ENCODE measurements at places on chromosomes 2 and 18. TPM values are rescaled to one million over a fixed set of nuclear protein-coding genes. Genes with fewer than 3 reads are reported as not detected.

DNA sequence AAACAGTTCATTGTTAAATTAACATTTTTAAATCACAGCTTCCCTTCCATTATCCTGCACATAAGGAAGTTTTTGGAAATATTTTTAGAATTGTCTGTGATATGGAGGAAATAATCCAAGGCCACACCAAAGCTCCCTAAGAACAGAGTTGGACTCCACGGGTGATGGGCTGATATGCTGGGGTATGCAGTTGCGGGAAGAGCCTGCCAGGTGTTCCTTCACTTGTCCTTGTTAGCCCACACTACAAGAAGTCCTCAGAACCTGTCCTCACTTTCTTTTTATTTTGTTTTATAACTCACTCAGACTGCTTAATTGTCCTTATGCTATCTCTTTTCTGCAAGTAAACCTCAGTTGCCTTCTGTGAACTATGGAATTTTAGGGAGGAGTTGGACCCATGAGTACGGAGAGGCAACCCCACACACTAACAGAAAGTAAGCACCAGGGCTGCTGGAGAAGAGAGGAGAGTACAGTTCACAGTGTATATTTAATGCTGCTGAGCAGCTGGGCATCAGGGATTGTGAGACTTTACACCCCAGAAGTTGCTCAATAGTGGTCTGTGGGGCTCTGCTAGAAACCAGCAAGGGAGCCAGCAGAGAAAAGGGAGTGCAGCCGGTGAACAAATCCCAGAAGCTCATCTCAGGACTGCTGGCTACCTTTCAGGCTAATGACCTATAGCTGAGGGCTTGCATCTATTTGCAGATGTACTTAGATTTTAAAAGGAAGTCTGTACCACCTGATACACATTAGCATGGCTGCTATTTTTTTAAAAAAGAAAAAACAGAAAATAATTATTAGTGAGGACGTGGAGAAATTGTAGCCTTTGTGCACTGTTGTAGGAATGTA is 280.1 kb upstream of the STON1 start:
- no peak for DNase-seq

DNA sequence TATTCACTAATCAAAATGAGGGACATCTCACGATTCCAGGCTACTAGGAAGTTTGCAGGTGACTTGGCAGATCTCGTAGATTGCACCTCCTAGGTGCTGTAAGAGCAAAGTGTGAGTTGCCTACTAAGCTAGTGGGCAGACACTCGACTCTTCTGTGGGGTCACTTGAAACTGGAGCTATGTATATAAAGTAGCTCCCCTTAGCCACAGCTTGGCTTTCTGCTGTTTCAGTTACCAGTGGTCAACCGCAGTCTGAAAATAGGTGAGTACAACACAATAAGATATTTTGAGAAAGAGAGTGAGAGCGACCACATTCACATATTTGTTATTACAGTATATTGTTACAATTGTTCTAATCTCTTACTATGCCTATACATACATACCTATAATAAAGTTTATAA is 23.3 kb downstream of the CTAGE1 start:
- DNase-seq: no peak

- no peak for DNase-seq
These were observed 66.1 kb downstream of the LRRFIP1 start for GRCh38 chr2:237693291-237693994.

DNA sequence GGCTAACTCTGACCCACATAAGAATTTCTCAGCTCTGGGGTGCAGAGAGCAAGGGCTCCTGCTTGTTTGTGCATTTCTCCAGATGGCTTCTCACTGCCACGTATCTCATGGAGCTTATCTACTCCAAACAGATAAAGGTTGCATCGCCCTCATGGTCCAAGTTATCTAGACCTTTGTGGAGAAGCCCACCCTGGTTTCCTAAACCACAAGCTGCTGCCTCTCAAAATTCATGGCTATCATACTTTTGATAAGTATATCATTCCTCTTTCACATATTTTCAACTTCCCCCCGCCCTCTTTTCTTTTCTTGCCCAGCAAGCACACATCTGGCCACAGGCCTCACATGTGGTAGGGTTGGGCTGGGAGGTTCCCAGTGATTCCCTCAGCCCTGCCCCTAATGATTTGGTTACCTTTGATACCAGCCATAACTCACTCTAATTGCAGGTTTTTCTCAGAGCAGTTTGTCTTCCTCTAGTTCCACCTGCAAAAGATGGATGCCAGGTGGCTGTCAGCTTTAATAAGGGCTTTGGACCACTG is 146.0 kb downstream of the RHBDD1 start:
- DNase-seq: no peak

DNA sequence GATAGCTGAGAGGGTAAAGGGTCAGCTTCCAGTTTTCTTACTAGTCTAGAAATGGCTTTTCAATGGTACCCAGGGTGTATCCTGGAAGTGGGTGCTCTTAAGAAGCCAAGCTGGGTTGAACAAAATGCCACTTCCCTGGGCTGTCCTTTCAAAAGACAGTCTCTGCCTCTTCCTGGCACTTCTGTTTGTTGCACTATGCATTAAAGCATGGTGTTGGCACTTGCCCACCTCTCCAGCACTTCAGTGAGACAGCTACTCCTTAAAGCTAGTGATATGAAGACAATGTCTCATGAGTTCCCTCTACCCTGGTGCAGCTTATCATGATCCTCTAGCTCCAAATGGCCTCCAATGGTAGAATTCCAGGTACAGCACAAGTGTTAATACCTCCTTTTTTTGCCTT is 74.3 kb upstream of the IGFBP5 start:
- no peak for DNase-seq

- no peak for DNase-seq
These were observed 502.9 kb upstream of the ZEB2 start for GRCh38 chr2:145022666-145023333.

- DNase-seq: no peak
These were observed 115.4 kb downstream of the ACAA2 start for GRCh38 chr18:49697757-49698524.

DNA sequence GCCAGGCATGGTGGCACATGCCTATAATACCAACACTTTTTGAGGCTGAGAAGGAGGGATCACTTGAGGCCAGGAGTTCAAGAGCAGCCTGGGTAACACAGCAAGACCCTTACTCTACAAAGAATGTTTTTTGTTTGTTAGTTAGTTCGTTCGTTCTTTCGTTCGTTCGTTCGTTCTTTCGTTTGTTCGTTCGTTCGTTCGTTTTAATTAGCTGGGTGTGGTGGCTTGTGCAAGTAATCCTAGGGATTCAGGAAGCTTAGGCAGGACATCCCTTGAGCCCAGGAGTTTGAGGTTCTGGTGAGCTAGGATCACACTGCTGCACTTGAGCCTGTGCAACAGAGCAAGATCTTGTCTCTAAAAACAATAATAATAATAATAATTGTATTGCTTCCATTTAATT is 98.7 kb downstream of the MARCO start:
- no peak for DNase-seq

DNA sequence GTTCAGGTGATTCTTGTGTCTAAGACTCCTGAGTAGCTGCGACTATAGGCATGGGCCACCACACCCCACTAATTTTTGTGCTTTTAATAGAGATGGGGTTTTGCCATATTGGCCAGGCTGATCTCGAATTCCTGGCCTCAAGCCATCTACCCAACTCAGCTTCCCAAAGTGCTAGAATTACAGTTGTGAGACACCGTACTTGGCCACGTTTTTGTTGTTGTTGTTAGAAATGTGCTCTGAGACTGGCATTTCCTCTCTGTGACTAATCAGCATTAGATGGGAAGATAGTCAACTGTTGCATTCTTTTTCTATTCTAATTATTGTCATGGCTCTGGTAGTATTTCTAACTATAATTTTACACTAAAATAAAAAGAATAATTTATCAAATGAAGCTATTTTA is 191.7 kb downstream of the CAMKMT start:
- no peak for DNase-seq

DNA sequence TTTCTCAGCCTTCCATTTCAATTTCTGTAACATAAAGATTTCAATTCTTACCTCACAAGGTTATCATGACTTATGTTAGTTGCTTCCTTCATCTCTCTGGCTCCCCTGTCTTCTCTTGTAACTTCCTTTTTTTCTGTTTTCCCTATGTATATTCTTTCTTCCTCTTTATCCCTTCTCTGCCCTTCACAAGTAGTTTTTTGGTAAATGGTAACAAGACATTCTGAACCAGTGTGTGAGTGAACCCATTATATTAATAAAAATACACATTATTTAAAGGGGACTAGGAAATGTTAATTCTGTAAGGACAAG is 8.4 kb downstream of the ACSL3 start:
- DNase-seq: no peak

- DNase-seq: no peak
These were observed 95.5 kb downstream of the CCDC102B start for GRCh38 chr18:68893354-68893753.

GRCh38 chr2:207881902-207882301 is 112.2 kb upstream of the FZD5 start:
- DNase-seq: no peak

GRCh38 chr2:1514391-1515072 is 101.3 kb downstream of the TPO start:
- no peak for DNase-seq

DNA sequence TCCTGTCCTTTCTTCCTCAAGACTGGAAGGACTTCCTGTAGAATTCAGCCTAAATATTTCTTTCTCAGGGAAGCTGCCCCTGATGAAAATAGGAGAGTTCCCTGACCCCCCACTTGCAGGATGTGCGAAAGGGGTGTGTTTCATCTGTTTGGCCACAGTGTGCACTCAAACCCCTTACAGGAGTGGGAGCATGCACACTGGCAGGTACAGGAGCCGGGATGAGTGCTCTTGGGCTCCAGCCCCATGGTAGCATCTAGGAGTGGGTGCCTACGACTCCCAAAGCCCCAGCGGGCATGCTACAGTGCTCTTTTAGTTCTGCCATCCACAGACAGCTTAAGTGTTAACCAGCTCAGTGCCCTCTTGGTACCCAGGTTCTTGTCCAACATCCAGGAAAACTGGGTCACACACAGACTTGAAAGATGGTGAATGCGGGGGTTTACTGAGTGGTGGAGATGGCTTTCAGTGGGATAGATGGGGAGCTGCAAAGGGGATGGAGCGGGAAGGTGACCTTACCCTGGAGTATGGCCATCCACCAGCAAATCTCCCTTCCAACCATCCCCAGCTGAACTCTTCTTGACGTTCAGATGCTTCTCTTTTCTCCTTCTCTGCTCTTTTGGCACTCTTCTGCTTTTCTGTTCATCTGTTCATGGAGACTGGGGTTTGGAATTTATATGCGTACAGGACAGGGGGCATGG is 295.0 kb upstream of the NCKAP5 start:
- DNase-seq: no peak

DNA sequence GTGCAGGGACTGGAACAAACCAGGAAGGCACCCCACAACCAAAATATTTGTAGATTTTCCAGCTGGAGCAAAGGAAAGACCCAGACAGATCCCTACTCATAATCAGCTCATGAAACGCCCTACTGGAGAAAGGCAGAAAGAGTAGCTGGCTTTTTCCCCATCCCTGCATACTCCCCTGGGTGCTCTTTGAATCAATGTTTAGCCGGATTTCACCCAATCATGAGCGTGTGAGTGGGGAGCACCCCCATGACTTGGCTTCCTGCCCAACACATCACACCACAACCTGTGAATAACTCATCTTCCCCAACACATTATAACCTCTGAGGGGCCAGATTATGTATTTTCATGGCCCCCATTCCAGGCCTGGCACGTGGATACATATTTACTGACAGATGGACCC is 35.1 kb upstream of the SLC14A1 start:
- no peak for DNase-seq

GRCh38 chr18:21218862-21219261 is 23.2 kb upstream of the GREB1L start:
- DNase-seq: no peak

DNA sequence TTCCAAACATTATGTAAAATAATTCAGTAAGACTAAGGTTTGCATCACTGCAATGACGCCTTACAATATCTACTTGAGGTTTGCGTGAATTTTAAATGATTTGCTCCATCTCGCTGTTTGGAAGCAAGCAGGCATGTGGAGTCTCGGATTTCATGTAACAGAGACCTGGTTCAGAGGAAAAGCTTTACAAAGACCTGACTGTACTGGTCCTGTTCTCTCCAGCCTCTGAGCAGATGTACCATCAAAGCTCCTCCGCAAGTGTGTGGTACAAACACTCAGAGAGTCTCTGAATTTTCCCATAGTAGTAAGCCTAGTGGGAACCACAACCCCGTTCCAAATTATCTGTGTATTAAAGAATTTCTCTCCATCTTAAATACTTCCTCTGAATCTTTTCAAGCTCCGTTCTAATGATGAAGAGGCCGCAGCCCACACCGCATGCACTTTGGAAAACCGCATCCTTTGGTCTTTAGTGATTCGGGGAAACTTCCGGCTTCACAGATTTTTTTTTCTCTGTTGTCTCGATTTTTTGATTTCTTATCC is 728.1 kb upstream of the SOX11 start:
- DNase-seq: no peak

GRCh38 chr2:72155151-72155550 is 7.5 kb upstream of the CYP26B1 start:
- DNase-seq: no peak

DNA sequence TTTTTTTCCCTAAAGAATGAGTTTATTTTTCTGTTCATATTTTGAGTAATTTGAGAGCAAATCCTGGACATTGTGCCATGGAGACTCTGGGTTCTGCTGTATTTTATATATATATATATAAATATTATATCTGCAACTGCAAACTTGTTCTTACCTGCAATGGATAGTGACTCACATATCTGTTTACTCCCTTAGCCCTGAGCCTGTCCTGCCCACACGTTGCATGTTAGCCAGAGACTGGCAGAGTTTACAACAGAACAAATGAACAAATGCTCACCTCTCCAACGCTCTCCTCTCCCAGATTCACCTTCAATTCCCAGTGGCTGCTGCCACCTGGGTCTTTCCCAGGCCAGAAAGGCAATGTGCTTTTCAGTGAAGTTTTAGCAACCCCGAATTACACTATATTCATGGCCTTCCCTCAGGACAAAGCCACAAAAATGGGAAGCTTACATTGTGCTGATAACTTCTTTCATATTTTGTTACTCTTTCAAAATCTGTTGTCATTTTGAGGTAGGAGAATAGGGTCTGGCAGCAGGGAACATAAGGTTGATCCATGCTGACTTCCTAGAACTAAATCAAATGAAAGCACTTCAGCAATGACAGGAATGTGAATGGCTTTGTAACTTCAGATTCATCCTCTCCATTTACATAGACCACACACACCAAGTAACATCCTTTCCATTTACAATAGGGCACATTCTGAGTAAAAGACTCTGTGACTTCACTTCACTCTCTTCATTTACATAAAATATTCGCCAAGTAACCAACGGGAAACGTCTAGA is 105.4 kb upstream of the FAM110C start:
- no peak for DNase-seq

ANKRD53 gene
- total RNA-seq: 5.4 TPM

FSHR gene
- total RNA-seq: 0.74 TPM

SH3RF3 gene
- total RNA-seq: 1.3 TPM

ANTXR1 gene
- total RNA-seq: 77.4 TPM

NEUROD1 gene
- total RNA-seq: 33.3 TPM

ASXL3 gene
- 23.0 TPM for total RNA-seq

SAG gene
- total RNA-seq: not detected

All from progenitor cell of endocrine pancreas (in vitro differentiated cells).